ENCODE measurements at places on chromosomes 2 and 18. TPM values are rescaled to one million over a fixed set of nuclear protein-coding genes. Genes with fewer than 3 reads are reported as not detected.

The PCARE gene
- not detected for total RNA-seq

The RSAD2 gene
- not detected for total RNA-seq

The LRRC30 gene
- not detected for total RNA-seq

The IHH gene
- total RNA-seq: not detected

The HPCAL1 gene
- 9.4 TPM for total RNA-seq

The DLX1 gene
- not detected for total RNA-seq

The FOXI3 gene
- total RNA-seq: not detected

The SNRNP27 gene
- 22.8 TPM for total RNA-seq

The CTNNA2 gene
- not detected for total RNA-seq

The MAP3K19 gene
- not detected for total RNA-seq

The SCYGR4 gene
- total RNA-seq: not detected

The CTDSP1 gene
- total RNA-seq: 77.3 TPM

The FAM237A gene
- total RNA-seq: not detected

The GPR45 gene
- not detected for total RNA-seq

All from placental epithelial cell (primary cell).